ENCODE measurements at places on chromosomes 13 and 19. TPM values are rescaled to one million over a fixed set of nuclear protein-coding genes. Genes with fewer than 3 reads are reported as not detected.

Gene PSG6
- total RNA-seq, result not detected

Gene CBARP
- 6.1 TPM for total RNA-seq

Gene RASIP1
- total RNA-seq, result 4.7 TPM

Gene KMT5C
- 9.9 TPM for total RNA-seq

Gene KLF2
- total RNA-seq, result 1.3 TPM

Gene CDC37
- total RNA-seq, result 192 TPM

Gene ZNF543
- total RNA-seq, result 6.3 TPM

Gene UPF3A
- total RNA-seq, result 22.9 TPM

Data from mesangial cell (primary cell).